Gastrocnemius medialis (tissue), 4 donors: ENCODE measurements at places on chromosomes 6 and 20. TPM values are rescaled to one million over a fixed set of nuclear protein-coding genes. Genes with fewer than 3 reads are reported as not detected.

GRCh38 chr6:139335447-139336210 is 38.8 kb downstream of the CITED2 start:
- DNase-seq, result no peak

GRCh38 chr6:167730441-167730840 is 96.3 kb upstream of the AFDN start:
- DNase-seq, result no peak

DNA sequence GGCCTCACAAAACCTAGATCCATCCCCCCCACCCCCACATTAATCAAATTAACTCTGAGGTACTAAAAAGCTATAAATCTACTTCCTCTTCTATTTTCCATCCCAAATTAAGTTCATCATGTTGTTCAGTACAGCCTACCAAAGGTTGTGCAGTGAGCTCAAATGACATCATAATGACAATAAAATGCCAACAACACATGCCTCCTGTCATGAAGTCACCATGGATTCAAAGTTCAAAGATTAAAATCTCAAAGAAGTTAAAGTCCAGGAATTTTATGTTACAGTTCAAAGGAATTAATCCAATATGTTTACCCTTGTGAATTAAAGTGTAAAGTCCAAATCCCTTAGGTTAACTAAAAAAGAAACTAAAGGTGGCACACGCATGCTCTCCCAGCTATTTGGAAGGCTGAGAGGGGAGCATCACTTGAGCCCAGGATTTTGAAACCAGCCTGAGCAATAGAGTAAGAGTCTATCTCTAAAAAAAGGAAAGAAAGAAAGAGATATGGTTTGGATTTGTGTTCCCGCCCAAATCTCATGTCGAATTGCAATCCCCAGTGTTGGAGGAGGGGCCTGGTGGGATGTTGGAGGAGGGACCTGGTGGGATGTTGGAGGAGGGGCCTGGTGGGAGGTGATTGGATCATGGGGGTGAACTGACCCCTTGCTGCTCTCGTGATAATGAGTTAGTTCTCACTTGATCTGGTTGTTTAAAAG is 25.7 kb upstream of the SIRT5 start:
- DNase-seq, result no peak

The ZNF165 gene
- 0.55 TPM for total RNA-seq

The CLIC5 gene
- total RNA-seq, result 78.6 TPM

The TP53TG5 gene
- total RNA-seq, result not detected

The ADGB gene
- total RNA-seq, result not detected
